ENCODE measurements at places on chromosomes 2 and 18. TPM values are rescaled to one million over a fixed set of nuclear protein-coding genes. Genes with fewer than 3 reads are reported as not detected.

EGR4 gene
- total RNA-seq = not detected

CD207 gene
- under 0.01 TPM for total RNA-seq

VWC2L gene
- not detected for total RNA-seq

PKP4 gene
- 39.2 TPM for total RNA-seq

DNAJC5G gene
- total RNA-seq = not detected

TLX2 gene
- not detected for total RNA-seq

All from endothelial cell of coronary artery (primary cell).